ENCODE measurements at places on chromosomes 3 and 15. TPM values are rescaled to one million over a fixed set of nuclear protein-coding genes. Genes with fewer than 3 reads are reported as not detected.

Gene AVEN
- total RNA-seq, result 21.4 TPM

Gene CTXN2
- total RNA-seq, result not detected

Gene LCTL
- not detected for total RNA-seq

Gene SAMD7
- total RNA-seq, result not detected

Gene SERPINI1
- total RNA-seq, result 7.7 TPM
